ENCODE measurements at places on chromosomes 7 and 10.

DNA sequence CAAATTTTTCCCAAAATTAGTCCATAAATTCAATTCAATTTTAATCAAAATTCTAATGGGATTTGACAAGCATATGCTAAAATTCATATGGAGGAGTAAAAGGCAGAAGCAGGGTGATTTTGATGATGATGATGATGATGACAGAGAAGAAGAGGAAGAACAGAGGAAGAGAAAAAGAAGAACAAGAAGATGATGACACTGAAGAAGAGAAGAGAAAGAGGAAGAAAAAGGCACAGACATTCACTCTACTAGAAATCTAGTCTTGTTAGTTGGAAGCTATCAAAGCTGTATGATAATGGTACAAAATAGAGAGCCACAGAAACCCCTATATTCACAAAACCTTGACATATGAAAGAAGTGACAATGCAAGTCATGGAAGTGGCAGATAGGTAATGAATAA is 157.9 kb downstream of the ELMO1 start:
- DNase-seq, result no peak

GRCh38 chr10:42981358-42982236 is 95.3 kb upstream of the RET start:
- no peak for DNase-seq

DNA sequence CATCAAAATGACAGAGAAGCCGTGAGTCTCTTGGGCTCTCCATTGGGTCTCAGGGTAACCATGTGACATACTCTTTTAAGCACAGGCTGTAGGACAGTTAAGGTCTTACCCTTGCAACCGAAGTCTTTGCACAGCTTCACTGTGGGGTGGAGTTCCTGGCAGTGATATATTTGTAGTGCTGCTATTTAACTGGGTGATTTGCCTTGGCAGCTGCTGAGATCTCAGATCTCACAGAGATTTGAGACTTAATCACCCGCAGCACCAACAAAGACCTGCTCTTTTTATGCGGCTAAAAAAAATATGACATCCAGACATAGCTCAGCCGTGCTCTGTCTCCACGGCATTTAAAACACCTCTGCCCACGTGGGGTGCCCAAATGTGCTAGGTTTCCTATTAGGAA is 63.4 kb upstream of the NPTX2 start:
- DNase-seq, result no peak

DNA sequence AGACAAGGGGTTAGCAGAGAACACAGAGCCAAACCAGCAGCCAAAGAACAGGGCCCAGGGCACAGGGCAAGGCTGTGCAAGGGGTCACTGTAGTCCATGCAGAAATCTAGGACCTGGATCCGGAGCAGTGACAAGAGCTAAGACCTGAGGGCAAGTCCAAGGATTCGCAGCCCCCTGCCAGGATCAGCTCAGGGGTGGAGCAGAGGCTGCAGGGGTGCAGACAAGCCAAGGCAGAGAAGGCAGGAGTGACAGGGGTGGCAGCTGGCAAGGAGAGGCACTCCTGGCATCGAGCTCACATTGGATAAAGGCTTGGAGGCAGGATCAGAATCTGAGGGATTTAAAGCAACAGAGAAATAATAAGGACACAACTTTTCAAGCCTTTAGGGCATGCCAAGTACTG is 80.7 kb upstream of the NANOS1 start:
- no peak for DNase-seq

DNA sequence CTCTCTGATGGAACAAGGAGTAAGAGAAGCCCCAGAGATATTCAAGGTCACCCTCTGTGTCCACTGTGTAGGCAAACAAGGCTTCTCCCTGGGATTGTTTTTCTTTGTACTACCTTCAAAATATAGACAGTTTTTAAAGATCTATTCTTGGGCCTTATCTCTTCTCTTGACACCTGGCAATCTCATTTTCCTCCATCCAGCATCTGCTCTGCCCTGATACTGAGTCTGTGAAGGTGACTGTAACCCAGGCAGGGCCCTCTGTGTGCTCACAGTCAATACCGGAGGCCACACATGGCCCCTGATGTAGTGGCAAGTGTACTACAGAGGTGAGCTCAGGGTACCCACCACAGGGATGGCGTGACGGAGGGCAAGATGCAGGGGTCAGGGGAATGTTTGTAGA is 221.1 kb downstream of the SNX10 start:
- no peak for DNase-seq

GRCh38 chr10:86655596-86655995 is 1.2 kb downstream of the OPN4 start:
- no peak for DNase-seq

- no peak for DNase-seq
Observed at GRCh38 chr7:131104596-131105293, 222.9 kb upstream of the MKLN1 start.

All from effector memory CD8-positive, alpha-beta T cell (primary cell).